ENCODE measurements at places on chromosomes 4 and X. TPM values are rescaled to one million over a fixed set of nuclear protein-coding genes. Genes with fewer than 3 reads are reported as not detected.
A peak's percentile ranks its signal among the peaks of the same experiment; 100 is the strongest.

GRCh38 chrX:133229361-133229760 is 11.2 kb upstream of the TFDP3 start:
- no peaks in the 10 kb centered on the region for H3K27me3 ChIP-seq
- no peak overlapping the region for H3K27ac ChIP-seq
- no peaks in the 10 kb centered on the region for H3K4me1 ChIP-seq
- no peaks in the 10 kb centered on the region for H3K36me3 ChIP-seq

GRCh38 chr4:73170518-73171198 is 87.9 kb downstream of the ANKRD17 start:
- peaks cover 3% of the 10 kb centered on the region for H3K36me3 ChIP-seq
- DNase-seq = no peak
- H3K27ac ChIP-seq = no peak overlapping the region
- no peaks in the 10 kb centered on the region for H3K4me1 ChIP-seq

GRCh38 chr4:169245061-169245460 is 25.7 kb downstream of the SH3RF1 start:
- peaks cover 26% of the 10 kb centered on the region for H3K4me1 ChIP-seq
- no peak for DNase-seq
- H3K4me3 ChIP-seq = no peak overlapping the region
- H3K27ac ChIP-seq = no peak overlapping the region
- H3K36me3 ChIP-seq = no peaks in the 10 kb centered on the region

- no peak overlapping the region for H3K27ac ChIP-seq
- no peak overlapping the region for H3K4me3 ChIP-seq
- H3K27me3 ChIP-seq = no peaks in the 10 kb centered on the region
- no peaks in the 10 kb centered on the region for H3K4me1 ChIP-seq
Measured at GRCh38 chrX:129525162-129525561, 1.9 kb upstream of the SMARCA1 start.

GRCh38 chrX:149221230-149221629 is 283.9 kb downstream of the IDS start:
- H3K36me3 ChIP-seq = no peaks in the 10 kb centered on the region
- no peak overlapping the region for H3K27ac ChIP-seq
- no peaks in the 10 kb centered on the region for H3K4me1 ChIP-seq
- no peak for DNase-seq
- H3K27me3 ChIP-seq = no peaks in the 10 kb centered on the region
- no peak overlapping the region for H3K4me3 ChIP-seq

- no peaks in the 10 kb centered on the region for H3K4me1 ChIP-seq
- no peaks in the 10 kb centered on the region for H3K27me3 ChIP-seq
- H3K36me3 ChIP-seq = no peaks in the 10 kb centered on the region
- no peak for DNase-seq
- H3K4me3 ChIP-seq = no peak overlapping the region
Measured at GRCh38 chr4:16416601-16417000, 190.3 kb upstream of the TAPT1 start.

DNA sequence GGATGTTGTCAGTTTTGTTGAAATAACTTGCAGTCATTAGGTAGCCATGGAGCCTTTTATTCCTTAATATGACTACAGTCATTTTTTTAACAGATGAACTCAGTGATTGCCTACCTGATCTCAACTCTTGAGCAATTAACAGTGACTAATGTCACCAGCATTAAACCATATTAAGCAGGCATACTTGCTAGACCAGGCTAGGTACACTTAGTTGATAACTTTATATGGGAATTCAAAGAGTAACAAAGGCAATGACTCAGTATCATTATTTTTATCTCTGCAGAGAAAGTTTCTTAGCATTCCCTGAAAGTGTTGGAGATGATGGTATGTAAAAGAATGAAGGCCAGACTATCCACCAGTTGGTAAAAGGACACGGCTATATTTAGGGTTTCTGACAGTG is at the start of gene C4orf54:
Gene C4orf54, minus strand, starts transcription at position 31 of the 400 bp plus-strand sequence. CDS start 3,180 bp downstream, outside the sequence.
- peak within 1 kb of the TSS; percentile 78 for H3K4me3 ChIP-seq
- no peak for DNase-seq
- no peaks in the 10 kb centered on the region for H3K36me3 ChIP-seq

DNA sequence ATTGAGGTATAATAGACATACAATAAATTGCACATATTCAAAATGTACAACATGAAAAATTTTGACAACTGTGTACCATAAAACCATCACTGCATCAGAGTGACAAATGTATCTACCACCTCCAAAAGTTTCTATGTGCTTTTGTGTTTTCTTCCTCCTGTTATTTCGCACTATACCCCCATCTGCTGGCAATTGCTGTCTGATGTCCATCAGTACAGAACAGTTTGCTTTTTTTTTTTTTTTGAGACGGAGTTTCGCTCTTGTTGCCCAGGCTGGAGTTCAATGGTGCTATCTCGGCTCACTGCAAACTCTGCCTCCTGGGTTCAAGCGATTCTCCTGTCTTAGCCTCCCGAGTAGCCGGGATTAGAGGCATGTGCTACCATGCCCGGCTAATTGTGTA is 154.3 kb upstream of the GIMD1 start:
- no peak for DNase-seq
- H3K27me3 ChIP-seq = no peaks in the 10 kb centered on the region
- no peaks in the 10 kb centered on the region for H3K4me1 ChIP-seq
- H3K4me3 ChIP-seq = no peak overlapping the region
- no peak overlapping the region for H3K27ac ChIP-seq

DNA sequence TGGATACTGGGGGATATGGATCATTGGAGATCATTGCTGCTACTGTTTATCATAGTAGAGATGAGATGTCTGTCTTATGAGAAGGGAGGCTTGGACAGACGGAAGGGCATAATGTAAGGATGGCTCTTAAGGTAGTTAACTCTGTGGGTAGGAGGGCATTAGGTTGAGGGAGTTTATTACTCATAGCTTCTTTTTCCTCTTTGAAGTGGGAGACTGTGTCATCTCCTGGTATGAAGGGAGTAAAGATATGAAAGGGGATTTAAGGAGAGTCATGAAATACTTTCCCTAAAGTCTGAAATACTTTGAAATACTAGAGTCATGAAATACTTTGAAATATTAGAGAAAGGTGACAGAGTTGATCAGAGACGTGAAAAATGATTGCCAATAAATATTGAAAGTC is 255.5 kb upstream of the PITX2 start:
- no peak overlapping the region for H3K27ac ChIP-seq
- peaks cover 6% of the 10 kb centered on the region for H3K4me1 ChIP-seq

DNA sequence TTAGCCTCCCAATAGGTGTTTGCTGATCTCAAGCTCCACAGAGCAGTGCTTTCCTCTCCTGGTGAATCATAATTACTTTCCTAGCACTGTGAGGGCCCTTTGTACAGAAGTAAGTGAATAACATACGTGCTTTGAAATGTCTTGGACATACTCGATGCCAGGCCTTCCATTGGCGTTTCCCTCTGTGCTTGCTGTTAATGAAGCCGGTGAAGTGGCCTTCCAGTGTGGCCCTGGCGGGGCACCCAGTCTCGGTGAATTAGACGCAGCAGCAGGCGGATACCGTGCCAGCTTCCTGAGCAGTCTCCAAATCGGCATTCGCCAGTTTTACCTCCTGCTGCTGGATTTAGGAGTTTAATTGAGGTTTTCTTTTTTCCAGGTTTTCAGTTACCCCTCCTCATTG is 132.3 kb downstream of the HMX1 start:
- no peak for DNase-seq
- H3K27me3 ChIP-seq = no peaks in the 10 kb centered on the region
- H3K4me3 ChIP-seq = no peak overlapping the region
- H3K36me3 ChIP-seq = no peaks in the 10 kb centered on the region
- H3K27ac ChIP-seq = no peak overlapping the region

DNA sequence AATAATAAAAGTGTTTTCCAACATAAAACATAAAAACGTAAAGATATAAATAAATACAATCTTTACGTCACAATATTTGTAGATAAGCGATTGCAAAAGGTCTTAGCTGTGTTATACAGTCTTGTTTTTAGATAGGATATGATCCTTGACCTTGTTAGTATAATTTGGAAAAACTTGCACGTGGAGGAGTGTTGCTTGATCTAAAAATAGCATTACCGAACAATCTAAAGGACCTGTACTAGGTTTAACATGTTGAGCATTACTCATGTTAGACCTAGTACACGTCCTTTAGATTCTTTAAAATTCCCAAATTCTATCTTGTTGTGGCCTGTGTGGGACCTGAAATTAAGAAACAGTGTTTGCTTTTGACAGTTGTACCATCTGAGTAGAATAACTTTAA is 1.6 kb downstream of the METAP1 start:
- DNase-seq = no peak
- H3K4me1 ChIP-seq = peaks cover 17% of the 10 kb centered on the region
- no peaks in the 10 kb centered on the region for H3K36me3 ChIP-seq
- peak overlapping the region; percentile 94 for H3K27ac ChIP-seq
- H3K27me3 ChIP-seq = no peaks in the 10 kb centered on the region
- H3K4me3 ChIP-seq = no peak overlapping the region

GRCh38 chrX:136147976-136148375 is 643 bp downstream of the FHL1 start:
- no peak overlapping the region for H3K27ac ChIP-seq
- no peak for DNase-seq
- H3K4me1 ChIP-seq = no peaks in the 10 kb centered on the region
- no peaks in the 10 kb centered on the region for H3K36me3 ChIP-seq
- H3K4me3 ChIP-seq = peak overlapping the region; percentile 71

- no peak for DNase-seq
- no peaks in the 10 kb centered on the region for H3K4me1 ChIP-seq
- H3K36me3 ChIP-seq = no peaks in the 10 kb centered on the region
Measured at GRCh38 chr4:1077711-1078477, 35.5 kb downstream of the RNF212 start.

- no peak for DNase-seq
- no peak overlapping the region for H3K4me3 ChIP-seq
- H3K27me3 ChIP-seq = no peaks in the 10 kb centered on the region
- H3K27ac ChIP-seq = no peak overlapping the region
- H3K4me1 ChIP-seq = no peaks in the 10 kb centered on the region
- no peaks in the 10 kb centered on the region for H3K36me3 ChIP-seq
Measured at GRCh38 chrX:111442791-111443190, 30.8 kb upstream of the DCX start.

DNA sequence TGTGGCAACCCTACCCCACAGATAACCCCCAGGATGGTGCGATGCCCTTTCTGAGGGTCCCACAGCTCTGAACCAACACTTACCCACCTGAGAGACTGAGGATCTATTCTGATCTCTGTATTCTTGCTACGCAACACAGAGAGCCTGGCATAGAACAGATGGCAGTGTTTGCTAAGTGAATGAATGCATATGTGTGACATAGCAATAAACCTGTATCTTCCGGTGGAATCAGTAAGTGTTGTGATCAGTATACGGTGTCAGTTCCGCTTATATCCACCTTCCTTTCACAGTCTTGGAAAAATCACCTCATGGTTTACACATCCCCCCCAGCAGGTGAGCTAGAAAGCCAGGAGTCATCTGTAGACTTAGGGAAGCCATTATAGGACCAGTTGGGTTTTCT is 5.9 kb upstream of the HSD17B10 start:
- H3K27ac ChIP-seq = peak overlapping the region; percentile 92
- H3K36me3 ChIP-seq = no peaks in the 10 kb centered on the region
- H3K4me1 ChIP-seq = peaks cover 4% of the 10 kb centered on the region
- no peaks in the 10 kb centered on the region for H3K27me3 ChIP-seq
- no peak for DNase-seq
- H3K4me3 ChIP-seq = peak overlapping the region; percentile 60

DNA sequence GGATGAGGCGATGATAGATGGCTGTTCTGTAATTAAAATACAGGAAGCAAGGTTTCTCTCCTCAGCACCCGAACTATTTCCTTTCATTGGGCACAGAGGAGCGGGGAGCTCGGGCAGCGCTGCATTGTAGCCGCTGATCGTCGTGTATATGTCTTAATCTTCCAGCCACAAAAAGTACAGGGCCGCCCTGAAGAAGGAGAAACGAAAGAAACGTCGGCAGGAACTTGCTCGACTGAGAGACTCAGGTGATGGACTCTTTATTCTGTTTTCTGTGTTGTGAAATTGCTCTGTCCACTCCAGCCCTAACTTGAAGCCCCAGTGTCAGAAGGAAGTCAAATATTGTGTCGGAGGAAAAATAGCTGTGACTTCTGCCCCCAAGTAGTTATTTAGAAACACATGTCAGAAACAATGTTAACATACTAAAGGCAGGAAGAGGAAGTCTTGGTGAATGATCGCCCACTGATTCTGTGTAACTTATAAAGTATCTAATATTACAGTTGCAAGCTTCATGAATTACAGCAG is 546 bp downstream of the ZRSR2 start:
- H3K4me1 ChIP-seq = peaks cover 10% of the 10 kb centered on the region
- DNase-seq = no peak
- no peaks in the 10 kb centered on the region for H3K36me3 ChIP-seq
- peak overlapping the region; percentile 68 for H3K27ac ChIP-seq
- H3K4me3 ChIP-seq = peak overlapping the region; percentile 86

GRCh38 chr4:24473309-24473721 is 111.0 kb downstream of the DHX15 start:
- H3K27me3 ChIP-seq = peaks cover 14% of the 10 kb centered on the region
- DNase-seq = peak; percentile 23
- H3K4me3 ChIP-seq = peak overlapping the region; percentile 79
- H3K27ac ChIP-seq = peak overlapping the region; percentile 55
- H3K4me1 ChIP-seq = peaks cover 15% of the 10 kb centered on the region

- no peaks in the 10 kb centered on the region for H3K4me1 ChIP-seq
- H3K36me3 ChIP-seq = no peaks in the 10 kb centered on the region
- DNase-seq = no peak
- H3K4me3 ChIP-seq = no peak overlapping the region
- no peak overlapping the region for H3K27ac ChIP-seq
Measured at GRCh38 chr4:98572697-98573096, 85.7 kb downstream of the TSPAN5 start.

DNA sequence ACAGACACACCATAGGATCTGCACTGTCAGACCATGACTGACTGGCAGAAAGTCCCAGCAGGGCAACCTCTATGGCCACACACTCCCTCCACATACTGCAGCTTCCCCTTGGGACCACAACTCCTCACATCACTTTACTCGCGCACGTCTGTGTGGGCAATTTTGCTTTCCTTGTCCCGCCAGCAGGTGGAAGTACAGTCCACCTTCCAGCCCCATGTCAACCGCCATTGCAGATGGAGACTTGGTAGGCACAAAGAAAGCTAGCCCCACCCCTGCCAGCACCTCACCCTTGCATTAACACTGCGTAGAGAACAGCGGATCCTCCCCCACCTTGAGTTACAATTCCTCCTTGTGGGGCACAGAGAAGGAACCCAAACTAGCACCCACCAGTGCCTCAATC is 74.4 kb upstream of the NAP1L2 start:
- no peaks in the 10 kb centered on the region for H3K36me3 ChIP-seq
- no peak overlapping the region for H3K4me3 ChIP-seq
- no peaks in the 10 kb centered on the region for H3K4me1 ChIP-seq
- DNase-seq = no peak
- H3K27me3 ChIP-seq = peaks cover 3% of the 10 kb centered on the region

Gene HGFAC
- total RNA-seq = 0.32 TPM

Gene INTS6L
- total RNA-seq = 0.90 TPM

Gene CLDN24
- total RNA-seq = not detected

Gene PLAC8
- 1.0 TPM for total RNA-seq

Gene BANK1
- 0.55 TPM for total RNA-seq

Gene FABP2
- not detected for total RNA-seq

Gene CYTL1
- not detected for total RNA-seq

Gene TLR10
- not detected for total RNA-seq

Gene SMAD1
- 30.6 TPM for total RNA-seq

Gene MAGEB1
- not detected for total RNA-seq

Gene GLA
- 10.7 TPM for total RNA-seq

Gene POU3F4
- total RNA-seq = not detected

Gene ERAS
- total RNA-seq = not detected

Gene XPNPEP2
- total RNA-seq = 0.44 TPM

Measured in psoas muscle (tissue), 8 donors.